ENCODE measurements at places on chromosomes 3 and 15.

DNA sequence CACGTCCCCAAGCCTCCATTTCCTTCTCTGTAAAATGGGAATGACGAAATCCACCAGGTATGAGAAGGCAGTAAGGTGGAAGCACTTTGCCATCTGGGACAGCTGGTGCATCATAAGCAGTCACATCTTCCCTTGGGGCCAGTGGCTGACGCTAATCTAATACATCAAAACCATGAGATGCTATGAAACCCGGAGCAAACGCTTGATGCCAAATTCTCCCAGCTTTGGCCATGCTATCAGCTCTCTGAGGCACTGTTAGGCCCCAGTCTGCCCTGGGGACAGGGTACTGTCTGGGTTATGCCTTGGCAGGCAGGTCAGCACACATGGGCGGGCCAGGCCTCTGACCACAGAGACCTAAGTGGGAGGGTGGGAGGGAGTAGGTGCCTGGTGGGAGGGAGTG is 66.1 kb downstream of the ADAMTS17 start:
- no peak for DNase-seq

DNA sequence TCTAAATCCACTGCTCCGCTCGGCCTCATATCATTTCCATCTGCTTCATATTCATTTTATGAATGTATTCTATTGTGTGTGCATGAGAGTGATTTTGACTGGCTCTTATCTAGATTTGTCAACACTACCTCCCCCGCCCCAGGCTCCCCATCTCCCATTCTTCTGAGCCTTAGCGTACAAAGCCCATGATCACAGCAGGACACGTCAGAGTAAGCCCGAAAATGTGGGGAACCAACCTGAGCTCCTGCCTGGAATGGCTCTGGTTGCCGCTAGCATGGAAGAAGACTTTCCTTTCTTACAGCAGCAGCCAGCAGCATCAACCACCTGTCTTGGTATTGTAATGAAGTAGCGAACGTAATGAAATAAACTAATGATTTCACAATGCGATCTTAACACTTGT is 61.4 kb downstream of the GABRB3 start:
- DNase-seq: no peak

- no peak for DNase-seq
Observed at GRCh38 chr3:197510642-197511018, 45.1 kb downstream of the BDH1 start.

GRCh38 chr3:168096210-168096652 is 507 bp upstream of the GOLIM4 start:
- peak; percentile 70 for DNase-seq

DNA sequence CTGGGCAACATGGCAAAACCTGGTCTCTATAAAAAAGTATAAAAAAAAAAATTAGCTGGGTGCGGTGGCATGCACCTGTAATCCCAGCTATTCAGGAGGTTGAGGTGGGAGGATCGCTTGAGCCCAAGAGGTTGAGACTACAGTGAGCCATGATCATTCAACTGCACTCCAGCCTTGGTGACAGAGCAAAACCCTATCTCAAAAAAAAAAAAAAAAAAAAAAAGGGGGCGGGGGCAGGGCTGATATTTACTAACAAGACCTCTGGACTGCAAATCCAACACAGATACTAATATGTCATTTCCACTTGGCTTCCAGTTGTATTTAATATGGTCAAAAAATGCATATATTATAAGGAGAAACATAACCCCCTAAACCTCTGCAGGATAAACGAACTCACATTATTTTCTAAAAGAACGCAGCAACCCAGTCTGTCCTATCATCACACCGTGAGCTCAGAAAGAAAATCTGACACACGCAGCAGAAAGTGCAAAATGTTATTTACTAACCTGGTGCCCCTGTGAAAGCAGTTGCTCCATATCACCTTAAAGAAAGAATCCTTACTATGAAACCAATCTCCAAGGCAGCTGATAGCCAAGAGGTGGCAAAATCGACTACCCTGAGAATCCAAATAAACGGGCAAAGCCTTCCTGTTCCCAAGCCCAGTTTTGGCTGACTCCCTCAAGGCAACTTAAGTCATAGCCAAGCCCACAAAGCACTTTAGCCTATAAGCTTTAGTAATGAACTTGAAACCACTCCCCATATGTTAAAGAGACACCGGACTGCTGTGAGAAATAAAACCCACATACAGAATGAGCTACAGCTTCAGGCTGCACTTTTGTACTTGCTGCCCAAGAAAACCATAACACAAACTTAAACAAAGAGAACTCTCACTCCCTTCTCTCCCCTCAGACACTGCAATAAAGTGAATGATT is 39.3 kb downstream of the PLD1 start:
- DNase-seq: peak; percentile 67

GRCh38 chr3:72275331-72275751 is 490.4 kb upstream of the PROK2 start:
- no peak for DNase-seq

- peak; percentile 80 for DNase-seq
Observed at GRCh38 chr3:133384331-133385027, 15.4 kb upstream of the BFSP2 start.

Measured in HEK293T (cell line).